NCI-H1417 (cell line): ENCODE measurements at places on chromosomes 4 and X.

DNA sequence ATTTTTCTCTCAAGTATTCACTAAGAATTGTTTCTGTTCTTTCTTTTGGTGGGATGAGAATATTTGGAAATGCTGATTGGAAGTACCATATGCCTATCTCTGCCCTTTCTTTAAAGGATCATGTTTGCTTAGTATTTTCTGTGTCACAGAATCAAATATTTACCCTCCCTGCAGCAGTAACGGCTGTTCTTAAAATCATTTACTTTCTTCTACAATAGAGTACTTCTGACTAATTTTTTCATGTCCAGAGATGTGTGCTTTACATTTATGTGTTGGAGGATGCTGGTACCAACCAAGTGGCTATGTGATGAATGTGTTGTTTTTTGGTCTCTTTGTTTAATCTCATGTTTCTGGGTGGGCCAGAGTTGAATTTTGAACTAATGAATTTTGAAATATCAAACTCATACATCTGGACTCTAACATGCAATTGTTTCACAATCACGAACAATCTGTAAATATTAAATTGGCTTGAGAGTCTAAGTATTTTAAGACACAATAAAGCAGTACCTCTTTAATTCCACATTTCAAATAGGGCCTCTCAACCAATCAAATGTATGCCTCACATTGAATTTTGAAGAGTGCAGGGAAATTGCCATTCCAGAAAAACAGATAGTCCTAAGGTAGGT lies 59.4 kb upstream of the ARSJ start:
- DNase-seq, result peak; percentile 30

DNA sequence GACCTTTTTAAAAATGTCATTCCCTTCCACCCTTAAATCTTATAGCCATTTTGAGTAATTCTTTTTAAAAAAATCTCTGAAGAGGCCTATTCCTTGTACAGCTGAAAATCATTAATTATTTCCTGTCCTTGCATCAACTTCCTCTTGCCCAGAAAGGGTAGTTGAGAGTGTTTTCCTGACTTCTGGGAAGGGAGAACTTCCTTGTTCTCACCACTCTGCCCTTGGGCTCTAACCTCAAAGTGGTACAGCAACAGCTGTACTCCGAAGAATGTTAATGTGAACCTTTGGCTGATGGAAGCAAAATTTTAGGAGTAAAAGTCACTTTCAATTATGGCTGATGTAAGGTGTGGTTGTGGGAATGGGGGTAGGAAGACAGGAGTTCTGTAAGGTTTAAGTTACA lies 15.1 kb upstream of the FABP2 start:
- DNase-seq, result no peak

DNA sequence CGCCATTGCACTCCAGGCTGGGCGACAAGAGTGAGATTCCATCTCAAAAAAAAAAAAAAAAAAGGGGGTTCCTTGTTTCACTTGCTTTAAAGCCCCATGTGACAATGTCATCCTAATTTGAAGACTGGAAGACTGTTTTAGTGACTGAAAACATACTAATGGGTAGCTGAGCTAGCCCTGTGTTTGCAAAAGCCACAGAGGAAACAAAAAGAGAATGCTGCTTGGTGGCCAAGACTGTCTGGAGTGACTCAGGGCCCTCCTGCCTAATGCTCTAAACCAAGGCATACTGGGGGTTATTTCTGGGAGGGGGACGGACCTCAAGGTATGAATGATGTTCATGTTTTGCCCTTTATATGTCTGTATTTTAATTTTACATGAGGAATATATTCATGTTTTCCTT lies 16.0 kb downstream of the HPSE start:
- DNase-seq, result no peak

DNA sequence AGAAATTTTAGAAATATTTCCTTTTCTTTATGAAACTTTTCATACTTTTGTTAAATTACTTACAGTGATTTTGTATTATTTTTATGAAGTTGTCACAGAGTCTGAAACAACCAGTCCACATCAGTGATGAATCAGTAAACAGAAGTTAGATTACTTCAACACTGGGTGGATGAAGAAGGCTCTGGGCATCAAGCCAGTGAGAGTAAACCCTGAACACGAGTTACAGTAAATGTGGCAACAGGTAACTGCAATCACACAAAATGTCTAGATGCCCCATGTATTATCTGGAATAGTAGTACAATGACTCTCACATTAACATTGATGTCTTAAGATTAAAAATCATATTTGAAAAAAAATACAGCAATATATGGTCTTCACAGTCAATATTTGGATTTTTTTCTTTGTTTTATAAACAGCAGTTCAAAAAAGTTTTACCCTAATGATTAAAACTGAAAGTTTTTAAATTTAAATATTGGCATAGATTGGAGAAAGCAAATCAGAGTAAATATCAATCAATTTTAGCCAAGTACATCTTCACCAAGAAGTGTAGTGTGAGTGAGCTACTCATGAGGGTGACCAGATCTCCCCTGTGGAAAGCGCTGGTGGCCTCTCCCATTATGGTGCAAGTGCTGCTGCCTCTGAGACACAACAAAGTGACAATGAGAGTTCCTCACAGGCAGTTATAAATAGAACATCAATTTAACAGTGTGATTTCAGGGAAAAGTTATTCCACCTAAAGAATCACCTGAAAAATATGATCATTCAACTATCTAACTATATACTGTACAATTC lies 63.2 kb upstream of the UGT2B7 start:
- DNase-seq, result no peak

DNA sequence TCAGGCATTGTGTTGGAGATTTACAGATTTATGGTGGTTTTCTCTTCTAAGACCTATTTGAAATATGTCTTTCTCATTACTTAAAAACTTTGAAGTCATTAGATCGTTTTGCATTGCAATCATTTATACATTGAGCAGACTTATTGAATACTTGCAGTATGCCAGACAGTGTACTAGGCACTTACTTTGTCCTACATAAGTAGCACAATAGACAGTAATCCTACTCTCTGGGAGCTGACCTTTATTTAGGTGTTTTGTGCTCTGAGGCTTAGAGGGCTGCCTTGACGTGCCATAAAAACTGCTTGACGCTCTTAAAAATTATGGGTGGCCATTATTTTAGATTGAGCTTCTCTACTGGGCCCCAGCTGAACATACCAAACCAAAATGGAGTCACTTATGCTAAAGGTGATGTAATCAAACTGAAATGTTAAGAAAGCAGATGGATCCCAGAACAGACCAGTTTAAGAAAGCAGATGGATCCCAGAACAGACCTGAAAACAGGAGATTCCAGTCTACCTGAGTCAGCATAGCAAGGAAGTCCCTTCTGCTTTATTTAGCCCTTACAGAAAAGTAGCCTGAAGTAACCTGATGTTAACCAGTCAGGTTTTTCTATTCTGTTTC lies 42.4 kb downstream of the PTTG2 start:
- no peak for DNase-seq
